HFF-Myc (cell line): ENCODE measurements at places on chromosomes 11 and 22.

DNA sequence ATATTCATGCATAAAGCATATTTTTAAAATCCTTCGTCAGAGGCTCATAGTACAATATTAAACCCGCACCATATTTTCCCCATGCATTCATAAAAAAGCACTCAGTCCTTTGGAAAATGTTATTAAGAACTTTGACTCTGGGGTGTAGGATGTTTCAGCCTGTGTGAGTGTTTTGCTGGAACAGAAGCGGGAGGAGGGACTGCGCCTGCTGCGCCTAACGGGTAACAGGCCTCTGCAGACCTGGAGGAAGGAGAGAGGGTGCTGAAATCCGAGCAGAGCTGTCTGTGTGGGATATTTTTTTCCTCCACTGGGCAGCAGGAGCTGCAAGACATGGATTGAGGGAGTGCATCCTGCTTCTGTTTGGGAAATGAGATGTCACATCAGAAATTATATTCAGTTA lies 483.0 kb downstream of the BRD1 start:
- DNase-seq = no peak

GRCh38 chr22:22378446-22379415 lies 129.8 kb downstream of the ZNF280B start:
- no peak for DNase-seq

- no peak for DNase-seq
Measured at GRCh38 chr11:43905813-43906241, 25.2 kb downstream of the ALKBH3 start.

GRCh38 chr11:66071381-66071801 lies 1.3 kb downstream of the PACS1 start:
- DNase-seq = no peak

- DNase-seq = no peak
Measured at GRCh38 chr11:85774256-85775101, 36.5 kb downstream of the SYTL2 start.

- DNase-seq = no peak
Measured at GRCh38 chr22:38029901-38030300, 27.3 kb upstream of the PICK1 start.

GRCh38 chr22:31935961-31936635 lies 8.2 kb upstream of the YWHAH start:
- DNase-seq = no peak

DNA sequence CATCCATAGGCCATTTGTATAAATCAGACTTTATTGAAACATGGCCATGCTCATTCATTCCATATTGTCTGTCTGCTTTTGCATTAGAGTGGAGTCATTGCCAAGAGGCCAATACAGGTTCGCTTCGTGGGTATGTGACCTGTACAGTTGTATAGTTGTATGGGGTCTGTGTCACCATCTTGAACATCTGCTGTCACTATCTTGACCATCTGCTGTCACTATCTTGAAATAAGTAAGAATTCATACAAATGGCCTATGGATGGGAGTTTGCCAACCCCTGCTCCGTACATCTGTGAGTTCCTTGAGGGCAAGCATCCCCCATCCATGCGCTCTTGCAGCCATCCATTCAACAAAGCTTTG lies 44.4 kb upstream of the ANO1 start:
- DNase-seq = no peak

DNA sequence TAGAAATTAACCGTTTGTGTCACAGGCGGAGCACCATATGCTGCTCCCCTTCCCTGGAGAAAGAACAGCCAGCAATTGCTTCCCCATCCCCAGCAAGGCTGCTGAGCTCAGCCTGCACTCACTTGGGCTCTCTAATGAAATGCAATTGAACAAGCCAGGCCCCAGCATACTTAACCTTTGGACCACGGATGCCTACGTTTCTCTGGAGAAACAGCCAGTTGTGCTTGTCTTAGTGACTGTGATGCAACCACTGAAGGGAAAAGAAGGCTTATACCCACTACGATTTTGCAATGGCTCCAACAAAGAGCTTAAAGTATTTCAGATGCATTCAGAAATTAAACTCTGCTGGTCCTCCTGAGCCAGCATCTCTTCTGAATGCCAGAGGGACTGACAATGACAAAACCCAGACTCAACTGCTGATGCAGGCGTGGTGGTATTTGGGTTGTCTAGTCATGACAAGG lies 51.3 kb upstream of the SESN3 start:
- no peak for DNase-seq

GRCh38 chr11:59267196-59267595 lies 54.5 kb upstream of the MPEG1 start:
- no peak for DNase-seq

DNA sequence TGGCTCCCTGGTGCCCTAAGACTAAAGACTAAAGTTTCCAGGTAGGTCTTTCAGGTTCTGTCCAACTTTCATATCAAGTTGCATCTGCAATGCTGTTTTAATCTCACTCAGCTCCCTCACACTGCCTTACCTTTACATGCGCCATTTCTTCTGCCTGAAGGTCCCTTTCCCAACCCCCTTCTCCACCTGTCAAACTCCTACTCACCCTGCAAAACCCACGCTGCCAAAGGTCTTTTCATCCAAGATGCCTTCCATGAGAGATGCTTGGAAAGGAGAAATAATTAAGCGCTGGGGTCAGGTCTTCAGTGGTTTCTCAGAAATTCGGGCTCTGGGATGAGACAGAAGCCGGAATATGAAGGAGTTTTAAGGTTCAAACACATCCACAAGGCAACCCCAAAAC lies 95.1 kb downstream of the MN1 start:
- DNase-seq = no peak

GRCh38 chr11:91156041-91156440 lies 933.2 kb upstream of the CHORDC1 start:
- DNase-seq = no peak

GRCh38 chr11:40401132-40401853 lies 1058.2 kb downstream of the LRRC4C start:
- no peak for DNase-seq

DNA sequence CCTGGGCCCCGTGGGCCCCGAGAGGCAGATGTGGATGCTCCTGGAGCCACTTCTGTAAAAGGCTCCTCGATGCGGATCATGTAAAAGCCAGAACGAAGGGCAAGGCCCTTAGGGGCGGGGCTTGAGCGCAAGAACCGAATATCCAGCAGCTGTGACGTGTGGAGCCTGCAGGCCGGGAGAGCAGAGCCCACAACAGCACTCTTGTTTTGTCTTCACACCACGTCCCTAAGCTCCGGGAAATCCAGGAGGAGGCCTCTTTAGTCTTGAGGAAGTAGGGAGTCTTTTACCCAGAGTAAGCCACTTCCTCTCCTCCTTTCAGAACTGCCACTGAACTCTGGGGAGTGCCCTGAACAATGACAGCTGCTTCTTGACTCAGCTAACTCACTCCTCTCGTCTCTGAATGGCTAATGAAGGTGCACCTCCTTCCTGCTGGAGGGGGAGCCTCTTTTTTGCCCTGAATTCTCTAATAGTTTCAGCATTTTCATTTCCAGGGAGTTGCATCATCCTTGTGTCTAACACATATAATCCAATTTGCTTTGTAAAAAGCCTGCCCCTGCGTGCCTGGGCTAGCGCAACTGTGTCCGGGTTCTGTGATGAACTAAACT lies 12.5 kb downstream of the L3MBTL2 start:
- DNase-seq = no peak

DNA sequence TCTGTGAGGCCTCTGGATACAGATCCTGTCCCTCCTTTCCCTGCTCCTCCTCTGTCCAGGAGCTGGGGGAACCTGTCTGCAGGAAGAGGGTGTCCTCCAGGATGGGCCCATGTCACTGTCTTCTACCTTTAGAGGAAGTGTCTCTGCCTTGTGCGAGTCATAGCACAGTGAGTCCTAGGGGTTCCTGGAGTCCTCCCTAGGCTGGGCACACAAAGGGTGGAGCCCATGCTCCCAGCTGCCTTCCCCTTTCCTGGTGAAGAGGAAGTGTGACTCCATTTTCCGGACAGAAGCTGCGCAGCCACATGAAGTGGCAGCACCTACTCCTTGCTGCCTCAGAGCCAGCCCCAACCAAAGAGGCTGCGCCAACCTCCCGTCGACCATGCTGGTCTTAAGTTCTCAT lies 112.2 kb downstream of the CTTN start:
- DNase-seq = no peak

GRCh38 chr11:43486141-43486540 lies 127.4 kb downstream of the TTC17 start:
- DNase-seq = no peak

GRCh38 chr22:45434981-45435380 lies 21.5 kb downstream of the RIBC2 start:
- DNase-seq = no peak

DNA sequence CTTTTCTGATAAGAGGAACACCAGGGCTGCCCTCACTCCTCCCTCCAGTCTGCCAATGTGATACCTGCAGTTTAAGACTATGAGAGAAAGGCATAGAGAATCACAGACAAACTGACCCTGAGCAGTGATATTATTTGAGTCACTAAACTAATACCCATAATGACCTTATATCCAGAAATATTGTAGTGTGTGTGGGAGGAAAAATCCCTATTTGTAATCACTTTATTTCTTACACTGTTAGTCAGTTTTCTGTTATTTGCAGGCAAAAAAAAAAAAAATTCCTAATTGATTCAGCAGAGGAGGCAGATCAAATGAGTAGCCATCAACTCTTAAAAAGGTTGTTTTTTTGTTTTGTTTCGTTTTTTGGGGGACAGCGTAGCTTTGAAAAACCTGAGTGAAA lies 82.5 kb downstream of the MAML2 start:
- DNase-seq = no peak

GRCh38 chr22:22026157-22026831 lies 43.7 kb upstream of the TOP3B start:
- no peak for DNase-seq

- DNase-seq = no peak
Measured at GRCh38 chr22:49776891-49777290, 50.8 kb downstream of the BRD1 start.

GRCh38 chr11:122917311-122917710 lies 34.8 kb downstream of the JHY start:
- no peak for DNase-seq

DNA sequence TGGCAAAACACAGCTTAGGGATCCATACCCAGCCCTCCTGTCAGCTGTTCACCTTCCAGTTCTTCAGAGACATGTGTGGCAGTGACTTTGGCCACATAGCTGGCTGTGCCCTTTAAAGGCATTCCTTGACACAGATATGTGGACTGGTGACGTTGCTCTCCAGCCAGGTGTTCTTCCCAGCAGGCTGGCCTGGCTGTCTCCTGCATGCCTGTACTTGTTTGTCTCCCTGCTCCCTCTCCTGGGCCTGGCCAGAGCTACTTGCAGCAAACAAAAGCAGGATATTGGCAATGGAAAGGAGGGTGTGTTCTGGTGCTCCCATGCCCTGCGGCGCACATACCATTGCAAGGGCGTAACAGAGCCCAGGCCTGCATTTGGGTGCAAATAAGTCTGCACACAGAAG lies 38.3 kb downstream of the PIK3IP1 start:
- DNase-seq = no peak

GRCh38 chr11:15707971-15708370 lies 593.2 kb downstream of the INSC start:
- no peak for DNase-seq

- DNase-seq = no peak
Measured at GRCh38 chr11:100105982-100106358, 581.1 kb upstream of the ARHGAP42 start.

GRCh38 chr11:120522736-120523135 lies 11.2 kb downstream of the GRIK4 start:
- DNase-seq = no peak

- no peak for DNase-seq
Measured at GRCh38 chr11:72886619-72887018, 72.4 kb downstream of the ATG16L2 start.

DNA sequence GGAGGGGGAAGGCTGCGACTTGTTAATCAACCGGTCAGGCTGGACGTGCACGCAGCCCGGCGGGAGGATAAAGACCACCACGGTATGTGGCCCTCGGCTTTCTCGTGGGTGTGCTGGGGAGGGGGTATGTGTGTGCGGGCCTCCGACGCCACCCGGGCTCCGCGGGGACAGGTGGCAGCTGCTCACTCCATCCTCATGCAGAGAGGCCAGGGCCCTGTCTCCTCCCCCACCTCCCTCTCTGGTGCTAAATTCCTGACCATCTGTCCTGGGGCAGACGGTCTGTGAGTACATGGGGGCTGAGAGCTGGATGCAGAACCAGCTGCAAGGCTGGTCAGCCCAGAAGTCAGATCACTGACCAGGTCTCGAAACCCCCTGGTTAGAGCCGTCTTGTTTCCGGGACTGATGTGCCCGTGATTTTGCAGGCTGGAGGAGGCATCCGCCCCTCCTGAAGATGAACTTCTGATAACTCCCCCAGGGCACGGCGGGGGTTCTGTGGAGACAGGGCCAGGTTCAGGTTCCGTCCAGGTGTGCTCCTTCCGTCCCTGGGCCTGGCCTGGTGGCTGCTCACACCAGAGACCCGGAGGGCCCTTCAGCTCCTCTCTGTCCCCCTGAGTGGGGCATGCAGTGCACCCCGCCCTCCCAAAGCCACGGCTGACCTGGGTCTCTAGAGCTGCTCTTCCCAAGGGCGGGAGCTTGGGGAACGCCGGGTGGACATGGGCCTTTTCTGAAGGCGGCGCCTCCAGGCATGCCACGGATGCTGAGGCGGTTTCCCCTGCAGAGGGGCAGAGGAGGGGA lies 1119.7 kb downstream of the BRD1 start:
- DNase-seq = no peak

- DNase-seq = no peak
Measured at GRCh38 chr11:110565357-110566336, 135.9 kb downstream of the FDX1 start.

DNA sequence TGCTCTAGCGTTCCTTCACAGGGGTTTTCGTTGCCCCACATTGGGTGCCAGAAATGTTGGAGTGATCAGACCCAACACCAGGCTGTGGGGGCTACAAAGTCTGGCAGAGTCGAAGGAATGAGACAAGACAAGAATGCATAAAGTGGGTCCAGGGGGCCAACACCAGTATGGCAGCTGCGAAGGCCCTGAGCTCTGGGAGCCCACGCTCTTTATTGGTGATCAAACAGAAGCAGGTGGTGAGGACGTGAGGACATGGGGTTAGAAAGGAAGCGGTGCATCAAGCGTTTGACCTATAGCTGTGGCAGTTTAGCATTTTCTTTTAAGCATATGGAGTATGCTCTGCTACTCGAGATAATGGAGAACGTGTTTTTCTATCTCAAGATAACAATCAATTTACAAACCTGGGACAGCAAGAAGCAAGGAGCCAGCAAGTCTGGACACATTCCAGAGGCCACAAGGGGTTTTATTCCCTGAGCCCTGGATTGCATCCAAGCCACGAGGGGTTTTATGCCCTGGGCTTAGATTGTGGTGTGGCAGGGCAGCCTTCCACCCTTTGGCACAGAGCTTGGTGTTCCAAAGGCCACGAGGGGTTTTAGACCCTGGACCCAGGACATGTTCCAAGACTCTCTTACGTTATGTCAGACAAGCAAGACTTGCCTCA lies 3.9 kb upstream of the DNAJB13 start:
- no peak for DNase-seq
